ENCODE measurements at places on chromosomes 3 and 15. TPM values are rescaled to one million over a fixed set of nuclear protein-coding genes. Genes with fewer than 3 reads are reported as not detected.

DNA sequence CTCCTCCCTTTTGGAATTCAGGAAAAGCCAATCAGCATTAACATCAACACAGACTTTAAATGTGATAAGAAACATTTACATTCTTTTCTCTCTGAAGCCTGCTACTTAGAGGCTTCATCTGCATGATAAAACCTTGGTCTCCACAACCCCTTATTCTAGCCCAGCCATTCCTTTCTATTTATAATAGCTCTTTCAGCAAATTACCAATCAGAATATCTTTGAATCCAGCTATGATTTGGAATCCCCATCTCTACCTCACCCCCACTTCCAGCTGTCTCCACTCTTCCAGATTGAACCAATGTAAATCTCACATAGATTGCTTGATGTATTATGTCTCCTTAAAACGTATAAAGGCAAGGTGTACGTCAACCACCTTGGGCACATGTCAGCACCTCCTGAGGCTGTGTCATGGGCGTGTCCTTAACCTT is 139.7 kb downstream of the TUSC7 start:
- no peak for DNase-seq
- H3K4me3 ChIP-seq: no peak overlapping the region
- no peaks in the 10 kb centered on the region for H3K27me3 ChIP-seq
- no peaks in the 10 kb centered on the region for H3K36me3 ChIP-seq
- H3K27ac ChIP-seq: no peak overlapping the region

- H3K27ac ChIP-seq: no peak overlapping the region
- no peak for DNase-seq
- no peaks in the 10 kb centered on the region for H3K4me1 ChIP-seq
- H3K36me3 ChIP-seq: no peaks in the 10 kb centered on the region
- H3K4me3 ChIP-seq: no peak overlapping the region
Measured at GRCh38 chr3:130779486-130779885, 32.9 kb upstream of the PIK3R4 start.

DNA sequence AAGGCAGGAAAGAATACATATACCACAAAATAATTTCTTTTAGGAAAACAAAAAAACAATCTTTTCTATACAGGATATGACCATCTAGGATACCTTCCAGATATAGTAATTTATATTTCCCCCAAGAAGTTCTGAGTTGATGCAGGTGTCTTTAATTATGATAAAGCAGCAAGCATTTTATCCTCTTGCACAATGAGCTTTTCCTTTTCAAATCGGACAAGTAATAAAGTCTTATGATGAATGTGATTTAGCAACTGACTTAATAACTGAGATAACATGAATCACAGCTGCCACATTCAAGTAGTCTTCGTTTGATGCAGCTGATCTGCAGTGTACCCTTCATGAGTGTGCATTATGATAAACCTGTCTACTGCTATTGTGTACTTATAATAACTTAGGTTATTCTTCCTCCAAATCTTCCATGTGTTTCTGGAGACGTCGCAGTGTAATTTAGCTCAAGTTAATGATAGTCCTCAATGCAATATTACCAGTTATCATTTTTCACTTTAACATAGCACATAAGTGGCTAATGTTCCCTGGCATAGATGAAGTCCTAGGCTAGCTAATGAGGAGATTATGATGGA is 260.3 kb upstream of the MRPL3 start:
- no peak overlapping the region for H3K27ac ChIP-seq
- no peaks in the 10 kb centered on the region for H3K4me1 ChIP-seq
- no peaks in the 10 kb centered on the region for H3K27me3 ChIP-seq
- no peak for DNase-seq
- H3K36me3 ChIP-seq: no peaks in the 10 kb centered on the region

- H3K36me3 ChIP-seq: no peaks in the 10 kb centered on the region
- H3K27ac ChIP-seq: no peak overlapping the region
- DNase-seq: no peak
- no peak overlapping the region for H3K4me3 ChIP-seq
- H3K4me1 ChIP-seq: no peaks in the 10 kb centered on the region
- H3K27me3 ChIP-seq: no peaks in the 10 kb centered on the region
Measured at GRCh38 chr3:61381745-61382392, 130.6 kb upstream of the FHIT start.

DNA sequence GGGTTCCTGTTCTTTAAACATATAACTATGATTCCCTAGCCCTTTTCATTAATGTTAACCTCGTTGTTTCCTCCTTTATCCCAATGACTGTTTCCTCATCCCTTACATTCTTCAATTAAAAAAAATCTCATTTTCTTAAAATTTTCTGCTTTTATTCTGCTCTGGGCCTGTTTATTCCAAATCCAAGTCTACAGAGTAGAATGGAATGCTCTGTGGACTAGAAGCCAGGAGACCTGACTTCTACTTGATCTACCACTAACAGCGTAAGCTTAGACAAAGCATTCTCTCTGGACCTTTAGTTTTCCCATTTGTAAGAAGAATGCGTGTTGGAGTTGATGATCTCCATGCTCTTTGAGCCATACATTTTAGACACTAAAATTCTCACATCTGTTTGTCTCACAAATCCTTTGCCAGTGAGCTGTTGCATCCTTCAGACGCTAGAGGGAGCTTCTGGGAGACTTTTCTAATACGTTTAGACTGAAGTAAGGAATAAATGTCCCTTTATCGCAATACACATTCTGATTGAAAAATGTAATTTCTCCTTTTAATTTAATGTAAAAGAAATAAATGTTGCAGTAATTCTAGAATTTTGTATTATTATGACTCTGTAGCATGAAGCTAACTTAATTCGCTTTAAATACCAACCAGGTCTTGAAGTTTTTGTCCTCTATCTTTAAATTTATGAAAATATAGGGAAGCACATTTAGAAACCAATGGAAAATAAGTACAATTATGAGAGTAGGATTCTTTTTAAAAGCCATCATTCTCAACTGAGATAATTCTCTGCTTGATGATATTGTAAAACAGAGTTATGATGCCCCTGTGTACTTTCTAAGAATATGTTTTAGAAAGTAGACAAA is 21.7 kb upstream of the GMNC start:
- H3K27me3 ChIP-seq: no peaks in the 10 kb centered on the region
- no peak overlapping the region for H3K4me3 ChIP-seq
- H3K36me3 ChIP-seq: no peaks in the 10 kb centered on the region
- peak; percentile 66 for DNase-seq

DNA sequence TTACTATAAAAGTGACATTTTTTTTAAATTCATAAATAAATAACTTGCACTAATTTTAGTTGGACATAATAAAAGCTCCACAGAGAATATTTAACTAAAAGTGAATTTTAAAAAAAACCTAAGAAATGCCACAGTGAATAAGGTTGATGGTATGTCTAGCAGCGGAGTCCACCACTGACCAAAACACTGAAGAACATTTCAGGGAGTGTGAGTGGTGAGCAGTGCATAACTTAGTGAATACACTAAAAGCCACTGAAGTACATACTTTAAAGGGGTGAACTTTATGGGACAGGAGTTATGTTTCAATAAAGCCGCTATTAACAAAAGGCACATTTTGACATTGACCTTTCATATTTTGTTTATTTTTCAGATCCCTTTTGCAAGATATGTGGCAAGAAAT is 32.3 kb downstream of the SRP14 start:
- no peak overlapping the region for H3K27ac ChIP-seq
- no peak for DNase-seq
- no peak overlapping the region for H3K4me3 ChIP-seq
- no peaks in the 10 kb centered on the region for H3K36me3 ChIP-seq
- no peaks in the 10 kb centered on the region for H3K4me1 ChIP-seq

GRCh38 chr15:80834402-80834801 is 55.2 kb downstream of the CEMIP start:
- DNase-seq: no peak
- H3K4me3 ChIP-seq: no peak overlapping the region
- H3K27me3 ChIP-seq: no peaks in the 10 kb centered on the region
- no peak overlapping the region for H3K27ac ChIP-seq

DNA sequence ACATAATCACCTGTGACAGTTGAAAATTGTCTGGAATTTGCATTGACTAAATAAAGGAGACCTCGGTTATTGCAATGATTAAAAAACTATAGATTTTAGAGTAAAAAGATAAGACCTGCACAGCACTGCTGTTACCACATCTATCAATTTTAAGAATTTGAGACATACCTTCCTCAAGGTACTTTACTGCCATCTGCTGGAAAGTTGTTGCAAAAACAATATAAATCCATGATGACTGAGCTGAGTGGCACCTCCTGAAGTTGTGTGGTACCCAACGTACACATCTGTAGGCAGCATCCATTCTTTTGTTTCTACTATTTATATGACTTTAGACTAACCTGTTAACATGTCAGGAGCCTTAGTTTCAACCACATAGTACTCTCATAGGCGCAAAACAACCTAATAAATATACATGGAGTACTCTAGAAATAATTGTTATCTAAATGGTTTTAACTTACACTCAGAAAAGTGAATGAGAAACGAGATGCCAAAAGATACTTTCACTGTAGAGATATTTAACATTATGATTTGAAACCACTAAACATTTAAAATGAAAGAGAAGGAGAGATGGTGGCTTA is 106.7 kb downstream of the GHSR start:
- no peak for DNase-seq
- no peak overlapping the region for H3K4me3 ChIP-seq
- H3K4me1 ChIP-seq: no peaks in the 10 kb centered on the region
- H3K27me3 ChIP-seq: no peaks in the 10 kb centered on the region
- no peak overlapping the region for H3K27ac ChIP-seq
- no peaks in the 10 kb centered on the region for H3K36me3 ChIP-seq

DNA sequence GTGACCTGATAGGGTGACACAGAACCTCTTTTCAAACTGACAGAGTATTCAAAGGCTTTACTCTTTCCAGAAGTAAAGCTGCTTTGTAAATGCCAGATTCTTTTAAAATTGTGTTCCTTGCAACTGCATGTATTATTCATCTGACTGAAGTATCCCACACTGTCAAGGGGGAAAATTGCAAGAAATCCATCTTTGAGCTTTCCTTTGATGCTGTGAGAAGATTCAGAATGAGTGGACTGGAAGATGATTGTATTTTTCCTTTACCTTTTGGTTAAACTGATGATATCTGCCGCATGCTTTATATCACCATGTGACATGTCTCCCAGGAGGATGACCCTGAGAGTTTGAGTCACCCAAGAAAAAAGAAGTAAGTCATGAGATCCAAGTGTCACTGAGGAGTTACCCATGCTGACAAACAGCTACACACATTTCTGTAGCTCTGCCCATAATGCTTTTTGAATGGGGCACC is 250.8 kb upstream of the CBLB start:
- no peaks in the 10 kb centered on the region for H3K4me1 ChIP-seq
- no peak overlapping the region for H3K27ac ChIP-seq
- no peak overlapping the region for H3K4me3 ChIP-seq

DNA sequence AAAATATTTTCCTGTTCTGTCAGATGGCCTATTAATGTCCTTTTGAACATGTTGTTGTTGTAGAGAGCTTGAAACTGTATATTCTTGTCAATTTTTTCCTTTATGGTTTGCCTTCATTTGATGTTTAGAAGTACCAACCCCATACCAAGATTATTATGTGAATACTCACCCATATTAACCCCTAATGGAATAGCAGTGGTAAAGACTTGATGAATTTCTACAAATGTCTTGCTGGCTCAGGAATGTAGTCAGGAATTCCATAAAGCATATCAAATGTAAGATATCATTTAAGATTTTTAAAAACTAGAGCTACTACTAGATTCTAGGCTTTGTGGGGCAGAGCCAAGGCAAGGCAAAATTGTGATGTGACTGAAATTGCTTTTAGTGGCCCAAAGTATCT is 30.0 kb downstream of the MYO5A start:
- H3K27me3 ChIP-seq: no peaks in the 10 kb centered on the region
- no peak for DNase-seq
- no peaks in the 10 kb centered on the region for H3K4me1 ChIP-seq
- H3K36me3 ChIP-seq: no peaks in the 10 kb centered on the region
- no peak overlapping the region for H3K4me3 ChIP-seq

GRCh38 chr3:50318615-50319014 is 3.9 kb downstream of the HYAL2 start:
- peaks cover 7% of the 10 kb centered on the region for H3K4me1 ChIP-seq
- H3K27ac ChIP-seq: no peak overlapping the region
- H3K36me3 ChIP-seq: no peaks in the 10 kb centered on the region
- DNase-seq: peak; percentile 47
- H3K4me3 ChIP-seq: no peak overlapping the region

DNA sequence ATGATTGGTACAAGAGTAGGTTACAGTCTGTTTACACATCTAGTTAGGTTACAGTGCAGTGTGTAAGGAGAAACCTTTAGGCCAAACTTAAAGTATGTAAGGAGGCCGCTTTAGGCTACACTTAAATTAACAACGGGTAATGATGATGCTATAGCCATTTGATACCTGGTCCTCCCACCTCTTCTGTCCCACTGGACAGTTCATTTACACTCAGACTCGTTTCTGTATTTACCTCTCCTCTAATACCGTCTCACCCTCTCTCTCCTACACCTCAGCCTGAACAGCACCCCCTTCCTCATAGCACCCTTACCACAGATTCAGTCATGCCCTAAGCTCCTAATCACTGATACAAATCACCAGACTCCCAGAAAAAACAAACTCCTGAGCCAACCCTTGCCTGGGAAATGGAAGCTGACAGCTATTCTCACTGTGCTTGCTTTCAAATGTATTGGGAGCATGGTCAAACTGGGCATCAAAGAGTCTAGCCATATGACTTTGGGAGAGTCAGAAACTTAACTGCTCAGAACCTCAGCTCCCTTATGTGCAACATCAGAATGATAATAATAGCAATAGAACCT is 241.3 kb upstream of the SETMAR start:
- DNase-seq: no peak
- H3K27ac ChIP-seq: no peak overlapping the region
- H3K4me1 ChIP-seq: no peaks in the 10 kb centered on the region

DNA sequence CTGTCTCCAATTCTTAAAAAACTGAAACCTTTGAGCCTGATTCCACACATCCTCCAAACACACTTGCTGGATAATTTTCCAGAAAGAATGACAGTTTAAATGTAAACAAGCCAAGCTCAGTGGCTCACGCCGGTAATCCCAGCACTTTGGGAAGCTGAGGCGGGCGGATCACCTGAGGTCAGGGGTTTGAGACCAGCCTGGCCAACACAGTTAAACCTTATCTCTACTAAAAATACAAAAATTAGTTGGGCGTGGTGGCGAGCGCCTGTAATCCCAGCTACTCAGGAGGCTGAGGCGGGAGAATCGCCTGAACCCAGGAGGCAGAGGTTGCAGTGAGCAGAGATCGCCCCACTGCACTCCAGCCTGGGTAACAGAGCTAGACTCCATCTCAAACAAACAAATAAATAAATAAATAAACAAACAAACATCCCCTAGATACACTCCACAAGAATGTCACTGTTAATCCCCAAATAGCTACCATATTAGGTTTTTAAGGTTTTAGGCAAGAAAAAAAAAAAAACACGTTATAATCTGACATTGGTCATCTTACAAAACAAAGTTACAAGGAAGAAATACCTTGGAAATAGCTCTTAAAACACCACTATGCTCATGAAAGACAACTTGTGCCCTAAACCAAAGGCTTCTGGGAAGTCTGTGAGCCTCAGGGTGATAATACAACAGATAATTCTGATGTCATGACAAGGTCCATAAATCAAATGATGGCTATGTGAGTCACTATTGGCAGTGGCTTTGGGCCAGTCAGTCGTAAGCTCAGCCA is 13.2 kb downstream of the TNIK start:
- H3K4me3 ChIP-seq: no peak overlapping the region
- no peak overlapping the region for H3K27ac ChIP-seq
- no peaks in the 10 kb centered on the region for H3K36me3 ChIP-seq

GRCh38 chr3:50815844-50816243 is 141.1 kb downstream of the DOCK3 start:
- H3K36me3 ChIP-seq: no peaks in the 10 kb centered on the region
- no peak overlapping the region for H3K4me3 ChIP-seq

The SETD2 gene
- total RNA-seq: 173 TPM

The C2CD4A gene
- total RNA-seq: not detected

The GASK1A gene
- total RNA-seq: 1.8 TPM

The ZKSCAN7 gene
- 4.7 TPM for total RNA-seq

The SPATA12 gene
- not detected for total RNA-seq

The PCNP gene
- 61.9 TPM for total RNA-seq

The ISG20 gene
- total RNA-seq: 56.1 TPM

The ALDH1A2 gene
- 10.0 TPM for total RNA-seq

The PIERCE2 gene
- not detected for total RNA-seq
